ENCODE measurements at places on chromosomes 7 and 10.

DNA sequence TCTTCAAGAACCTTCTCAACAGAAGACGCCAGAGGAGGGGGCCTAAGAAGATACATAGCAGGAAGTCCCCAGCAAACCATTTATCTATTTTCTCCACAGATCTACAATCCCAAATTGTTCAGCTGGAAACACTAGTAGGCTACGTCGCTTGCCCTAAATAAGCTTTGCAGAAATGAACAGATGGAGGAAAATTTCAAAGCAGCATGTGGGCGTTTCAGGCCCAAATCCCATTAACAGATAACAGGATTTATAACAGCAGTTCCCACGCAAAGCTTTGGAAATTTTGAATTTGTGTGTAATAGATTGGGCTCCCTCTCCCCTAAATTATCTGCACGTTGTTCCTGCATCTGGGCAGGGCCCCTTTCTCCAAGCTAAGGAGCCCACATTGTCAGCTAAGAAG lies 60.6 kb upstream of the FRMD4A start:
- no peak for DNase-seq

DNA sequence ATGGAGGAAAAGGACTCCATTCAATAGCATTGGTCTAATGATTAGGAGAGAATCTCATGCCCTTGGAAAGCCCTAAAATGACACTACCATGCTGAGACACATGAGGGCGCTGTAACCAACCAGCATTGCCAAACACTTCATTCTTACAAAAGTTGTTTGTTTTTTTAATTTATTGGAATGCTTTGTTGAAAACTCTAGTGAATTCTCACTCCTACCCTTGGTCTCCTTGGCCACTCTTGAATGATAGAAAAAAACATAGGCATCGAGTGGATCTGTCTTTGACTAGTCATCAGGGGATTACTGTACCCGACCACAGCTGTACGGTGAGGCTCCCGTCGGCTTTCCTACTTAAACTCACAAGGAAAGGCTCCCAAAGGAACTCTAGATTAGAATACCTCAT lies 29.3 kb upstream of the ADD3 start:
- DNase-seq = no peak

- DNase-seq = no peak
These were observed 223.6 kb upstream of the KMT2E start for GRCh38 chr7:104790440-104790839.

GRCh38 chr7:97418312-97418711 lies 300.8 kb downstream of the SDHAF3 start:
- no peak for DNase-seq

DNA sequence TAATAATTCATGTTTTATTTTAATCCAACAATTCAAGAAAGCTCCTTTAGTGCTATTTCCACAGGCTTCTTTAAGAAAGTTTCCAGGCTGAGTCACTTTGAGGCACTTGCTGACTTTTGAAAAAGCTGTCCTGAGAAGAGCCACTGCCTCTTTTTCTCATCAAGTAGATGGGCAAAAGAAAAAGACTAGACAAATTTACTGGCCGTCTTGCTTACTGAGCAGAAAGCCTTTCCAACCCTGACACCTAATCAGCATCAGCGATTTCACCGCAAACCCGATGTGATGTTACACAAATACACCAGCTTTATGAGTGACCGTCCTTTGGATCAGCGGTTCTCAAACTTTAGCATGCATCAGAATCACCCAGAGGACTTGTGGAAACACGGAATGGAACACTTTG lies 24.3 kb downstream of the CTTNBP2 start:
- DNase-seq = no peak

DNA sequence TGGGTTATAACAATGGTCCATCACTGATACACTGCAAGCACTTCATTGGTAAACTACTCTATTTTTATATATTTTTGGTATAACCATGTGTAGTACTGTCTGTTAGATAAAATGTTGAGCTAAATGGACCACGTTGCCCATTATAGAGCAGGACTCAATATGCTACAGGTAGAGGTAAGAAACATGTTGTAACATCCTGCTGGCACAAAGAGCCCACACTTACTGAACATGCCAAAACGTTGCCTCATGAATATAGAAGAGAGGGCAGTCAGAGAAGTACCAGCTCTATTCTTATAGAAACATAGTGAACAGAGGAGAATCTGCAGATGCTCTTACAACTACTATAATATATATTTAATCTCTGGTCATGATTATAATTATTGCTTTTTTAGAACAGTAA lies 18.4 kb upstream of the MET start:
- DNase-seq = no peak

DNA sequence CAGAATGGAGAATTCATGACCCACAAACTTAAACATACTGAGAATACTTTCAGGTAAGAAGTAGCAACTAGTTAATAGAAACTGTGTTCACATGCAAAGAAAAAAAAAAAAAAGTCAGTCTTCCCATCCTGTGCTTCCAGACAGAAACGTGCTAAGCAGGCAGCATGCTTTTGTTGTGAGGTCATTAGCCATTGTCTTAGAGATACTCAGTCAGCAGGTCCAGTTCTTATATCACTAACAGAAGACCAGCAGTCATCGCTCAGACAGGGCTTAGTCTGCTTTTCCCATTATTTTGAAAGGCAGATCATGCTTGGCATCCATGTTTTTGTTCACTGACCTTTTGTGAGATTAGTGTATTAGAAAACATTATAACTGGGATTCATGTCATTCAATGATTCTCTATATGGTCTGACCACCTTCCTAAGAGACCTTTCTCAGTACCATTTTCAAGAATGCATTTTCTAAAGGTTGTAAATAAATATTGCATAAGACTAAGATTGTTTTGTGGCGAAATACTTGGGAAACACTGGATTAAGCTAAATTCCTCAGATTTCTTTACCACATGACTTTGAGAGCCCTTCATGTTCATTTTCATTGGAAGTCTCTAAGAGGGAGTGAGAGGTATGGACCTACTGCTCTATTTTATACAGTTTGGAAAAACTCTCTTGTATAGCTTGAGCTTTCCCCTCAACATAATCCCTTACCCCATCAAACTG lies 45.0 kb upstream of the AGBL3 start:
- no peak for DNase-seq

GRCh38 chr7:31098642-31099360 lies 46.7 kb downstream of the ADCYAP1R1 start:
- no peak for DNase-seq

- DNase-seq = no peak
These were observed 28.9 kb upstream of the INHBA start for GRCh38 chr7:41731493-41732435.

- no peak for DNase-seq
These were observed 2.7 kb downstream of the HOXA11 start for GRCh38 chr7:27182285-27182841.

- DNase-seq = no peak
These were observed 46.9 kb downstream of the GALNT11 start for GRCh38 chr7:152072421-152072820.

DNA sequence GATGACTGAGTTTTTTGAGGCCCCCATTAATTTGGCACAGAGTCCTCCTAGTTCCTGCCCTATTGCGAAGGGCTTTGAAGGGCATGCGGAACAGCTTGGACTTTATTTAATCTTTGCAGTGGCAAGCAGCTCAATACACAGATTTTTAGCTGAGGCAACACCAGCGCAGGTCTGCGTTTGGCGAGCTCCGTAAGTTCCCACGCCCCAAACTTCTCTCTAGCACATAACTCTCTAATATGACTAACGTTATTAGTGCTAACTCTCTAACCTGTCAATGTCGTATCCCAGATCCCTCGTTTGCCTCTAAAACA lies 366 bp upstream of the TAF3 start:
- DNase-seq = peak; percentile 14

- no peak for DNase-seq
These were observed 3.9 kb upstream of the CUX1 start for GRCh38 chr7:101813402-101814019.

DNA sequence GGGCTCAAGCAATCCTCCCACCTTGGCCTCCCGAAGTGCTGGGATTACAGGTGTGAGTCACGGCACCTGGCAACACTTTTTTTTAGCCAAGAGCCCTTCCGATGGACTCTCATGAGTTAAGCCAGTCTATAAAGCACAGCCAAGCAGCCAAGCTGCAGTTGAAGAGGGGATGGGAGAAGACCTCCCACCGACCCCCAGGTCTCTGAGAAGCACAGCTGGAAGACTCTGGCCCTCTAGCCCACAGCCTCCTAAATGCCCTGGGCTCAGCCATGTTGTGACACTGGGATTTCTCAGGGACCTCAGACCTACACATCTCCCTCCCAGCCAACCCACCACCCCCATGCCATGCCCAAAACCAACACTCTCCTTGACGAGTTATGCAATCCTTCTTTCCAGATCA lies 31.1 kb downstream of the CALML3 start:
- no peak for DNase-seq

DNA sequence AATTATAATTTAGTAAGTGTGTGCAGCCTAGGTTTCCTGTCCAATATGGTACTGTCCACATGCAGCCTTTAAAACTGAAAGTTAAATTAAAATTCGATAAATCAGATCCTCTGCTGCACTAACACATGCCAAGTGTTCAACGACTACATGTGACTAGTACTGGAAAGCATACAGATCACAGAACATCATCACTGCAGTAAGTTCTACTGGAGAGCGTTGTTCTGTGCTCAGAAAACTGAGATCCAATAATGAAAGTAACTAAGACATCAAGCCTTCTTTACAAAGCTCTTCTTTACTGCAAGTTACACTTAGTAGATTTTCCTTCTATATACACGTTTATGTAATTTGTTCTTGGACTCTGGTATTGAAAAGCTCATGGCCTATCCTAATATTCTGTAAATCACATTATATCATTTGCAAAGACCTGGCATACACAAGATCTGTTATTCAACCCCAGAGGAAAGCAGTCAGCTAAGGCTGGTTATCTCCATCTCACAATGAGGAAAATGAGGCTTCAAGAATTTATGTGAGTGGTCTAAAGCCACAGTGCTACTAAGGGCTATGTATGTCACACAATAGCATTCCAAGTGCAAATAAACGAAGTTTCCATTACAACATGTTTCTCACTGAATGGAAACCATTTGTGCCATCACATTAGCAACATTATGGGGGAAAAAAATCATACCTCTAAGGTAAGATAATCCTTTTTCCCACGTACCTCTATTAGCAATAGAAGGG lies 77.6 kb downstream of the VPS41 start:
- no peak for DNase-seq

GRCh38 chr10:89388806-89389205 lies 3.6 kb upstream of the IFIT1 start:
- DNase-seq = no peak

DNA sequence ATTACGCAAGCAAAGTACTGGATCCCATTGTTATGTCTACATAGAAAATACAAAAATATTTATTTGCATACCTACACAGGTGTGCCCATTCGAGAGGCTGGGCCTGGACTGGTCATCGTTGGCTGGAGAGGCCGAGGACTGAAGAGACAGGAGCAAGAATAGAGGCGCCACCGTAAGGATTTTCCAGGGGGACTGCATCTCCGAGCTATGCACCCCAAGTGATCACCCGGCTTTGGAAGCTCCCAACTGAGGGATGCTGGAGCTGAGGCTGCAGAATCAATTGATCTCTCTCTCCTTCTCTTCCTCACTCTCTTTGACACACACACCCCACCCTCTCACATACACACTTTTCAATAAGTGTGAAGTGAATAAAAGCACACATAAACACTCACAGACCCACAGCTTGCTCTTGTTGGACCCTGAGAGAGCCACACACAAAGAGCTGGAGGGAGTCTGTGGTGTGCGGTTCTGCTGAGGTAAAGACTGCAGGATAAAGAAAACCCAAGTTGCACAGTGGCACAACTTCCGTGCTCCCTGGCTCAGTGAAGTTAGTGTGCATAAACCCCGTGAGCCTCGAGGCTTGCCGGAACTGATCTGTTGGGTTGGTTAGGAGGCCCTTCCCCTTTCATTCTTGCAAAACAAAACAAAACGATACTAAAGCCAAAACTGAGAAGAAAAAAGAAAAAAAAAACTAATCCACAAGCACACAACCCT lies at the start of gene AOAH:
AOAH (minus strand) TSS at position 544 of the 714 bp plus-strand sequence; CDS start at position 198, 346 bp downstream.
- no peak for DNase-seq

DNA sequence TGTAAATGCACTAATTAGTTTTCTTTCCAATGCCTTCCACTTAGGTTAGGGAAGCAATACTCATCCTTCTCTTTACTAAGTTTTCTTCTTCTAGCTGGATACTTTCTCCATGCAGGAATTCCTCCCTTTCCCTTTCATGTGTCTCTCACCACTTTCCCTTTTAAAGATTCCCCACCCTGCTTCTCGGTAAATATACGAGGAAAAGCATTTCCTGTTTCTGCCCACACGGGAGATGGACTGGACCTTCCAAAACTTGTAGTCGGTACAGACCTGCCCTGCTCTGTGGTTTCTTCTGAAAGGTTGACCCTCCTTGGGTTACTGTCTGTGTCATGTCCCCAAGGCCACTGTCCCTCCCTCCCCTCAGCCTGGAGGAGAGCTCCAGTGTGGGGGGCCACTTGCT lies 58.9 kb upstream of the LYZL2 start:
- no peak for DNase-seq

- DNase-seq = no peak
These were observed 12.5 kb downstream of the SHOC2 start for GRCh38 chr10:110931769-110932381.

GRCh38 chr7:18610331-18610948 lies 114.9 kb downstream of the HDAC9 start:
- no peak for DNase-seq

DNA sequence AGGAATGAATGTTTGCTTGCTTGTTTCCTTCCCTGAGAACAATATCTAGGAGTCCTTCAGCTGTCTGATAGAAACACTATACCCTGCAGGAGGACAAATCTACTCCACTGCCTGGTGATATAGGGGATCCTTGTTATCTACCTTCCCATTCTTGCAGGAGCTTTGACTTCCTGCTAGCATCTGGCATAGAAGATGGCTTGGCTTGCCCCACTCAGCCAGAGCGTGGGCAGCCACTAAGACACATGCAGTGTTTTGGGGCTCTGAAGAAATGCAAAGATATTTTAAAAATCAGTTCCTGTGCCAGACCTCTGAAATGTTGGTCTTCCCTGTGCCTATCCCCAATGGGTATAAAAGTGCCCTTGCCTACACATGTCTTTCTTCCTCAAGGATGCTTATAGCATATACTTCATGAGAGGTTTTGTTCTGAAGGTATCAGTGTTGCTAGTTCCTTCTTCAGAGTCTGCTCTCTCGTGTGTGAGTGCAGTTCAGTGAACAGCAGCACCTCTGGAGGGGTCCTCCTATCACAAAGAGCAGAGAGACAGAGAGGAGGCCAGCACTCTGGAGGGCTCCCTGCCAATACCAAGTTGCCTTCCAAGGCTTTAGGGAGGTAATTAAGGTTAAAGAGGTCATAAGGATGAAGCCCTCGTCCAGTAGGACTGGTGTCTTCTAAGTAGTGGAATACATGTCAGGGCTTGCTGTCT lies 149.1 kb upstream of the CALCR start:
- DNase-seq = no peak

DNA sequence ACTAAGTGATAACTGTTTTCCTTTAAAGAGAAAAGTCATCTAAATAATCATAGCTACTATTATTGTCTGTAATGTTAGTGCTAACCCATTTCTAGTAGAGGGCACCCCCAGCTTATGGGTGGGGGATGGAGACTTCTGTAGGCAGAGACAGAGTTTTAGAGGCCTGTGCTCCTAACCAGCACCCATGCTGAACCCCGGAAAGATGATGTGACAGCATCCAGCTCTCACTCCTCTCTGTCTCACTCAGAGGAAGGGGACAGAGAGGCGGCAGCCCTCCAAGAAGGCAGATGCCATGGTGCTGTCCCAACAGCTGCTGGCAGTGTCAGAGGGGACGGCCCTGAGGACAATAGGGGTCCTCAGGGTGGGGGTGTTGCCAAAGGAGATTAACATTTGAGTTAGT lies 74.4 kb upstream of the PRLHR start:
- no peak for DNase-seq

GRCh38 chr10:42769673-42770072 lies 12.9 kb upstream of the BMS1 start:
- DNase-seq = no peak
